NCI-H1105 treated with DMSO at 0.1 percent for 48 hours (cell line): ENCODE measurements at places on chromosomes 7 and 10.
A peak's percentile ranks its signal among the peaks of the same experiment; 100 is the strongest.

DNA sequence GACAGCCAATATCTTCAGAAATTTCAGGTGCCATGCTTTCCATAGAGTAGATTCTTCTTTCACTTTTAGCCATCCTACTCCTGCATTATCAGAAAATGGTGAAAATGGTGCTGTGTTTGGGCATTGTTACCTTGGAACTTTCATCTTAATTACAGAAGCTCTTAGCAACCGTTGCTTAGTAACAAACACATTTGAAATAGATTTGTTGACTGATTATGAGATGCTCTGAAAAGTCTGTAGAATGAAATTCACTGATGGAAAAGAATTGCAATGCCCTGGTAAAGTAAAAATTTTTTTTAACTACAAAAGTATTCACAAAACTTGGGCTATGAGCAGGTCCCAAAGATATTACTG lies 249.3 kb upstream of the NEBL start:
- DNase-seq, result peak; percentile 8

GRCh38 chr10:72306215-72306760 lies 32.6 kb downstream of the DDIT4 start:
- DNase-seq, result no peak

- DNase-seq, result no peak
Measured at GRCh38 chr7:67917437-67917755, 920.8 kb downstream of the TYW1 start.

DNA sequence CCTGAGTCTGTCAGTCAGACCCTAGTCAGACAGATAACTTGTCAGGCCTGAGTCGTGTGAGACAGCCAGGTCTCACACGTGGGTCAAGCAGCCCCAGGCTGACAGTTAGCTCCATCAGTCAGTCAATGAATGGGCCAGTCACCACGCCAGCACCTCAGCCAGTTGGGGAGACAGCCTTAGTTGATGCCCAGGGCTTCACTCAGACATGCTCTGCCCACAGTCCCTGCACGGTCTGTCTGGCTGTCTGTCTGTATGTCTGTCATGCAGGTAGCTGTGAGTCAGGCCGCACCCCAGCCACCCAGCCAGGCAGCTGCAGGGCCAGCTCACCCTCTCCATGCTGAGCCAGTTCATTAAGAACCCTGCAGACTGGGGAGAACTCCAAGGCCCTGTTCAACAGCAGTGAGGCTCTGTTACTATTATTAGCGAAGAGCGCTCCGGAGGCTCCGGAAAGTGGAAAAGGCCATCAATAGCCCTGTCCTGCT lies 141.1 kb upstream of the PCBD1 start:
- DNase-seq, result no peak

GRCh38 chr10:36351159-36351558 lies 709.1 kb upstream of the FZD8 start:
- DNase-seq, result no peak

DNA sequence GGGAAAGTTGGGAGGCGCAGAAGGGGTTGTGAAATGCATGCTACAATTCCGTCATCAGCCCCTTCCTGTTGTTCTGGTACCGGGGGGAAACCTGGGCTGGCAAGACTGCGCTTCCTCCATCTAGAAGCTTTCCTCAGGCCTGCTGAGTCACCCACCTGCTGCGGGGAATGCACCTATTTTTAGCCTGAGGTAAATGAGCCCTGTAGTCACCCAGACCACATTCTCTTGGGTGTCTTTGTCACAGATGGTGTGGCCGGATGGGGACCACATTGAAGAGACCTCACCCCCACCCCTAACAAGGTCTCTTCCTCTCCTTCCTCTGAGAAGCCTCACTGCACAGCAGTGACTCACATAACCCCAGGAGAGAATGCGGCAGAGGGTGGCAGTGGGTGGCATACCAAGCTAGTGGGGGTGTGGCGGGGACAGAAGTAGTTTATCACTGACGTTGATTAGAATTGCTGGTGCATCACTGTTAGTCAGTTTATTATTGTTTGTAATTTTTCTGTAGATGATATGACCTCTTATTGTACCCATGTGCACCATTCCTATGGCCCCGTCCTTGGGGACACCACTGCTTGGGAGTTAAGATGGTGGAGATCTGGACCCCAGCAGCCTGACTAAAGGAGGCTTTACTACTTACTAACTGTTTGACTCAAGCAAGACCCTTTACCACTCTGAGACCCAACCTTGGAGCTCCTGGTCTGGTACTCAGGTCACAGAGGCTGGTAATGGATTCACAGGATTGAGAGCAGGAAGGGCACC lies 83.0 kb upstream of the DUSP5 start:
- DNase-seq, result no peak

DNA sequence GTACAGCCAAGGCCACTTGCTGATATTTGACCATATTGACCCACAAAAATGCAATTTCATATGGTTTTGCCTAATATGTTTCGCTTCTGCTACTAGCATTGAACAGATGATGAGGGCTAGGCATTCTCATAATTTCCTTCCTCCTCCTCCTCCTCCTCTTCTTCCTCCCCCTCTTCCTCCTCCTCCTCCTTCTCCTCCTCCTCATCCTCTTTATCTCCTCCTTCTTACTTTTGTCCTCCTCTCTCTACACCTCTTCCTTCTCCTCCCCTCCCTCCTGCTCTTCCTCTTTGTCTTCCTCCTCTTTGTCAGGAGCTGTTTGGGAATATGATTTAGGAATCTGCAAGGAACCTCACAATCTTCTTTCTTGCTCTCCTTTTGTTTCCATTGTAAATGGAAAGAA lies 133.9 kb upstream of the CELF2 start:
- DNase-seq, result no peak

- DNase-seq, result peak; percentile 78
Measured at GRCh38 chr10:93837822-93838221, 56.0 kb upstream of the SLC35G1 start.

DNA sequence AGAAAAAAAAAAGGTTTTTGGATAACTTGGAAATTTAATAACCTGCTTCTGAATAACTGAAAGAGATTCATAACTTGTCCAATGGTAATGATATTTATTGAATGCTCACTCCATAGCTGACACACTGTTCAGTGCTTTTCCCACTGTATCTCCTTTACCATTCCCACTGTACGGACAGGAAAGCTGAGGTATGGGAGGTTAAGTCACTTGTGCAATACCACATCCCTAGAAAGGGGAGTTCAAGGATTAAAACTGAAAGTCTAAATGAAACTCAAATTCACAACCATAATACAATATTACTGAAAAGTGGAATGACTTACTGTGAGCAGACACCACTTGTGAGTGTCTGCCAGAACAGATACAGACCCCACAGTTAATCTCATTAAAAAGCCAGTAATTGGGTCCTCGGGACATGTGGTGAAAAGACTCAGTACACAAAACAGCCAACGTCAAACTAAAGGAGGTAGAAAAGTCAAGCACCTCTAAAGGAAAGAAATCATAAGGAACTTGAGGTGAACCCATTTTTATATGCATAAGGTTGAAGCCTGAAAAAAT lies 13.8 kb upstream of the RHOBTB1 start:
- no peak for DNase-seq

GRCh38 chr10:60834401-60834800 lies 56.1 kb downstream of the CDK1 start:
- DNase-seq, result no peak

DNA sequence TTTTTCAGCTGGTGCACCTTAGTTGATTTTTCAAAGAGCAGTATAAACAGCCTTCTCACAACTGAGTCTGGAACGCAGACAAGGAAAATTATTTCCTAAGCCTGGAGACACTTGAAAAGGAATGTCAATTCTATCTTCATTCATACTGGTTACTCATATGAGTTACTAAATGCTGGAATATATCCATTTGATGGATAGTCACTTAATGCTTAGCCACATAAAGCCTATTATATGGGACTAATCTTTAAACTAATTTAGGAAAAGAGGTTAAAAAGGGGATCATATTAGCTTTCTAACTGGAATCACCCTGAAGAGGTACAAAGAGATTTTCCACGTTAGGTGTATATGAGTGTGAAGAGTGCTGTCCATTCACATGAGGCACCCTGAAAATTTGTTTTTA lies 1.7 kb upstream of the HOXA4 start:
- DNase-seq, result no peak

DNA sequence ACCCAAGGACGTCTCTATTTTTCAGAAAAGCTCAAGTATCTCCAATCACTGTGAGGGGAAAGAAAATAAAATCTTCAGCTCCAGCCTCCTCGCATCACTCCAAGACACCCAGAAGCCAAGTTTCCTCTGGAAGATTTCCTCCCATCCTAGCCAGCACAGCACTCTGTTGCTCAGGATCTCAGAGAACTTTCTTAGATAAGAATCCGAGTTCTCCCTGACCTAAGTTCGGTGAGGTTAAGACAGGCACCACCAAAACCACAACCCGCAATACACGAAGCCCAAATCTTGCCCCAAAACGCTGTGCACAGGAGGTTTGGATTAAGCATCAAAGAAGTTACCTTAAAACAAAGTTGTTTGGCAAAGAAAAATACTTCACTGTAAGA lies 4.2 kb downstream of the FAM53B start:
- DNase-seq, result no peak

- DNase-seq, result no peak
Measured at GRCh38 chr7:77469927-77470326, 53.8 kb upstream of the GSAP start.

DNA sequence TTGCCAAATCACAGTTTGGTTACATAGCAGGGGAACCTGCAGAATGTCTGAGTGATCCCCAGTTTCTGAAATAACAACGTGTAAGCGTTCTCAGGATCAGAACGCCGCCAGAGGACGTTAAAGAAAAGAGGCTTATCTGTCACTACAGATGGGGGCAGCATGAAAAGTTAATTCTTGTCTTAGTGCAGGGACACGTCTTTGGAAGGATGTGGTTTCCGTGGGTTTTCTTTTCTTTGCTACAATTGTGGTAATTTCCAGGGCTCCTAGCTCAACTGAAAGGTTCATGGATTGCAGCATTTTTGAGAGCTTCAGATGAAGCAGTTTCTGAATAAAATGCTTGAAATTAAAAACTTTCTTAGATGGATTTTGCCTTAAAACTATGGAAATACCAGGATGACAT lies 106.6 kb downstream of the PRKCQ start:
- no peak for DNase-seq

- no peak for DNase-seq
Measured at GRCh38 chr10:127983344-127984100, 76.6 kb downstream of the PTPRE start.

- no peak for DNase-seq
Measured at GRCh38 chr10:118892255-118892654, 137.3 kb upstream of the NANOS1 start.

DNA sequence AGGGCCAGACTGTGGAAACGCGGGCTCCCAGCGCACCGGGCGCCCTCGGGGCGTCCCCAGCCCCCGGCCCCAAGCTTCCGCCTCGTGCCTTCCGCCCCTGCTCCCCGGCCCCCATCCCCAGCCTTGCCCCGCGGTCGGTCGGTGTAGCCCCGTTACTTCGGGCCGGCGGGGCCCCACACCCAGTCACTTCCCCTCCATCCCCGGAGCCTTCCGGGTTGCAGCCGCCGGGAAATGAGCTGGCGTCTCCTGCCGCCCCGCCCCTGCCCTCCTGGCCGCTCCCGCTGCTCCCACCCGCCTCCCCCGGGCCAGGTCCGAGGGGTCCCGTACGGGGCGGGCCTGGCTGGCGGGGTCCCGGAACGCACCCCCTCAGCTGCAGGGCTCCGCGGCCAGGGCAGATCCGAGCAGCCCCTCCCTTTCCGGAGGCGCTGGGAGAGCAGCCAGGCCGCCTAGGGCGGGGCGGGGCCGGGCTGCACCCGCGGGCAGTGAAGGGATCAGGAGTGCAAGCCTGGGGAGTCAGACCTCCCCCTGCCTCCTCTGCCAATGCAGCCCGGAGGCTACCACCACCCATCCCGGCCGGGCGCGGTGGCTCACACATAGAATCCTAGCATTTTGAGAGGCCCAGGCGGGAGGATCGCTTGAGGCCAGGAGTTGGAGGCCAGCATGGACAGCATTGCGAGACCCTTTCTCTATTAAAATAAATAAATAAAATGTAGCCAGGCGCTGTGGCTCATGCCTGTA lies 709 bp downstream of the ARPC1B start:
- DNase-seq, result peak; percentile 43

- no peak for DNase-seq
Measured at GRCh38 chr7:157793973-157794745, 457.4 kb downstream of the DNAJB6 start.

DNA sequence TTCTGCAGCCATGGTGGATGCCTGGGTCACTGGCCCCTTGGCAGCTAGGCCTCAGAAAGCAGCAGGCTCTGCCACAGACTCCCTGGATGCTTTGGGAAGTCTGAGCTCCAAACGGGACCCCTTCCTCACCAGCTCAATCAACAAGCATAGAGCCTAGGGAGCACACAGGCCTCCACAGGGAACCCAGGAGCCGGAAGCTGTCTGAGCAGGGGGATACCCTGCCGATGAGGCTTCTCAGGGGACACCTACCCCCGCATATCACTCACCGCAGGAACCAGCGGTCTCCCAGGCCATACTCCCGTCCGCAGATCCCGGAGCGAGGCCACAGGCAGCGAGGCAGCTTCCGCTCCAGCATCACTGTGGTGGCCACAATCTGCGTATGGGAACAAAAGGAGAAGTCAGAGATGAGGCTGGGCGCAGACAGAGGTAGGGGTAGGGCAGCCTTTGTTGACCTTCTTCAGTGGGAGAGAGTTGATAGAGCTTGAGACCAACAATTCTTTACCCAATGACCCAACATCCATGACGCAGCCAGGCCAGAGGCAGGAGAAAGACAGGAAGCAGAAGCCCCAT lies 13.4 kb downstream of the TRPV6 start:
- no peak for DNase-seq

GRCh38 chr10:76341740-76342139 lies 910.3 kb downstream of the LRMDA start:
- no peak for DNase-seq

DNA sequence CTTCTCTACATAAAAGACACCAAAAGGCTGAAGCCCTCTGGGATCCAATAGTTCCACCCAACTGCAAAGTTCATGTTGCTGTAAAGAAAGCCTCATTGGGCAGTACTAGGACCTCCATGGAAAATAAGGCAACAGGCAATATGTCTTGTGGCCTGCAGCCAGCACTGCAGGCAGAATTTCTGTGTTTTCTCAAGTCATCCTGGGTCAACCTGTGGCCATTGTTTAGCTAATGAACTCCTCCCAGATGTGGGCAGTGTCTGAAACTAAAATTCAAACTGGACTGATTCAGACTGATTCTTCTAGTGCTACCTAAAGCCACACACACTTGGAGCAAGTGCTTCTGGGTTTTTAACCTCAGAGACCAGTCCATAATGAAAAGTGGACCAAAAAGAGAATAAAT lies 141.5 kb downstream of the PPP1R17 start:
- no peak for DNase-seq

GRCh38 chr7:139734395-139734794 lies 43.4 kb downstream of the HIPK2 start:
- no peak for DNase-seq
